ENCODE measurements at places on chromosomes 2 and 18. TPM values are rescaled to one million over a fixed set of nuclear protein-coding genes. Genes with fewer than 3 reads are reported as not detected.

GRCh38 chr18:36460324-36460850 lies 162.9 kb downstream of the FHOD3 start:
- DNase-seq = no peak

Gene RGPD4
- not detected for total RNA-seq

Gene SPHKAP
- not detected for total RNA-seq

Gene GTF2A1L
- 0.60 TPM for total RNA-seq

Gene PIEZO2
- 10.7 TPM for total RNA-seq
